ENCODE measurements at places on chromosomes 2 and 18.

GRCh38 chr2:120241684-120242083, 11.0 kb upstream of the RALB start:
- no peak for DNase-seq

GRCh38 chr2:183224948-183225347, 100.7 kb downstream of the NUP35 start:
- DNase-seq, result no peak

DNA sequence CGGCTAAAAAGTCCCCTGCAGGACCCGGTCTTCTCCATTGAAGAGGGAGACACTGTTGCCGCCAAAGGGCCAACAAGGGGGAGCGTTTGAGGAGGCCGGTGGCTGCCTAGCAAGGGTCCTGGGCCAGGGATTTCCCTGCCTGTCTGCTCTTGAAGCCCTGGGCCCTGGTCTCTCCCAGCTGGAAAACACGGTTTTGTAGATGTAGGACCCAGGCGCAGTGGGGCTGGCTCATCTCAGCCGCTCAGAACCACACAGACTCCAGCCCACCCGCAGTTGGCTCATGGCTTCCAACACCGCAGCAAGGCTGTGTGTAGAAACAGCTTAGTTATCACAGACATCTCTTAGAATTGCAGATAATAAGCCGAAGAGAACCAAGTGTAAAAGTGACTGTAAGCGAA, 57.1 kb upstream of the TWIST2 start:
- DNase-seq, result no peak

DNA sequence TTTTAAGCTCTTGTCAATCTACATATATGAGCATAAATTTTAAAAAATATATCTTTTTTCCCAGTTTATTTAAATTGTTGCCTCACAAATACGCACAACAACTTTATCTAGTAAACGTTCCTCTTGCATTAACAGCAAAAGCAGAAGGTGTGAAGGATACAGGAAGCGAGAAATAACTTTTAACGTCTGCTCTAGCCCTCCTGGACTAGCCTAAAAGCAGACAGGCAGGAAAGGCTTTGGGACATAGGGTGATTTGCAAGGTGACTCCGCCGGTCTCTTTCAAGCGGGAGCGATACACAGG, 434 bp upstream of the DUSP19 start:
- no peak for DNase-seq

DNA sequence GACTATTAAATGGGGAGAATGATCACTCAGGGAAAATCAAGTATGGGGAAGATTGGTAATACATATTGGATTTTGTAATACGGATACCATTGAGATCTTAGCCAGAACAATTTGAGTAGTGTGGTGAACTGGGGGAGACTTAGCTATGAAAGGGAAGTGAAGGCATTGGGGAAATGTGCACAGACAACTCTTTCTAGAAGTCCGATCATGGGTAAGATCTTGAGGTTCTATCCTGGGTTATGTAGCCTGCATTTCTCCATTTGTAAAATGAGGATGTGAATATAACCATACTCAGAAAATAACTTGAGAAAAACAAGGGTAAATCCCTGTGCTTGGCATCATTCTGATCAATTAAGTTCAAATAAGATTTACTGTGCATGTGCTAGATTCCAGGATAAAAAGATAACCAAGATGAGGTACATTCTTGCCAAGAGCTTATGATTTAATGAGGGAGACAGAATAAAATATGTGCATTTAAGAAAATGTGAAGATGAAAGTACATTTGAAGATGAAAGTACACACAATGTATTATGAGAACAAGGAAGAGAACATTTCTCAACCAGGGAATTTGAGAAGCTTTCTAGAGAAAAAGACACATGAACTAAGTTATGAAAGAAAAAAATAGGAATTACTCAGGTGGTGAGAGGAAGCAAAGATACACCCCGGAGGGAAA, 49.5 kb downstream of the SLC40A1 start:
- DNase-seq, result no peak

DNA sequence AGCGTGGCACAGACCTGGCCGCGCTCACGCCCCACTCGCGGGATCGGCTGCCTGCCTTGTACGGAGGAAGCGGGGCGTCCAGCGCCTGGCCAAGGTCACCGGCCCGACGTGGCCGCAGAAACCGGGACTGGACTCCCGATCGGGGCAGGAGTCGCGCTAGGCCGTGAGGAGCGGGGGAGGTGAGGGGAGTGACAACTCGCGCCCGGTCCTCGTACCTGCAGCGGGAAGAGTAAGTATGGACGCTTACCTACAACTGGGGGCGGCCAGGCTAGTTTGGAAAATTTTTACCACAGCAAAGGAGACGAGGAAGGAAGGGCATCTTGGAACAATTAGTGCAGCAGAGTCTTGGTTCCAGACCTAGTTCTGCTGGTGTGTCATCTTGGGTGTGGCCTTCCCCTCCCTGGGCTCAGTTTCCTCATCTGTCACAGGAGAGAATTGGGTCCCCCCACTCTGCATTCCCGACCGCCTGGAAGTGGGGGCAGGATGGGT, 693 bp downstream of the UBE2F start:
- DNase-seq, result no peak

DNA sequence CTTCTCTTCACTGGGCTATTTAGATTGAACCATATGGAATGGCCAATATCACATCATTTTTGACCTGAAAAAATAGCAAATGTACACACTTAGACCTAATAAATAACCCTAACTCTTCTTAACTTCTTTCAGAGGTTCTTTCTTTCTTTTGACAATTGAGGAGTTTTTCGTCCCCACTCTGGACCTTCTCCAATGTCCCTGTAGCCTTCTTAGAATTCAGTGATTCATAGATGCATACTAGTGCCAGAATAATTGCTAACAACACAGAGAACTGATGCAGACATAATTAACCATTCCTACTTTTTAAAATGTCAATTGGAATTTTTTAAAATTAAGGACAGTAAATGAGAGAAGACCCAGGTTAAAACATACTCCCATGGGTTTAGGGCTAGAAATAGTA, 20.0 kb downstream of the DAPL1 start:
- DNase-seq, result no peak

DNA sequence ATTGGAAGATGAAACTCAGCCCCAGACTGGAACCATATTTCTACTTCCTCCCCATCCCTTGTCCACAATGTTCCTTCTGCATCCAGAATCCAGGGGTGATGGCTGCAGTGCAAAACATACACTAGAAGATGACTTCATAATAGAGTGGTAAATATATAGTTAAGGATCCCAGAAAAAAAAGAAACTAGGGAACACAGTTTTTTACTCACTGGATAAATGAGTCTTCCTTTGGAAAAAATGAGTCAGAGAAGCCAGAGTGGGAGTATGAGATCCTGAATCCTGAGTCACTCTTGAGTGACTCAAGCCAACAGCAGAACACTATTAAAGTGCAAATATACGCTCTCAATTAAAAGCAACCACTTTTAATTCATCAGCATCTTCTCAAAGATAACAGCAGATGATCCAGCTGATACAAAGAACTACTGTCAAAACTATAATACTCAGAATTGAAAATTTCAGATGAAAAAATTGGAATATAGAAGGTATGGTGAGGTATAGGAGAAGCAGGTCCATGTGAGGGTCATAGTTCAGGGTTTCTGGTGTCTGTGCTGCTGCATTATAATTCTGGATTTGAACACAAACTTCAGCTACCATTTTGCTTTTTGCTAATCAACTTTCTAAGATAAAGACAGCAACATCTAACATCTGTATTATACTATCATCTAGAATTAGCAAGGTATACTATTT, 987.2 kb upstream of the CDH2 start:
- DNase-seq, result no peak

- no peak for DNase-seq
These were observed 48.8 kb downstream of the STK39 start for GRCh38 chr2:168198476-168199207.

DNA sequence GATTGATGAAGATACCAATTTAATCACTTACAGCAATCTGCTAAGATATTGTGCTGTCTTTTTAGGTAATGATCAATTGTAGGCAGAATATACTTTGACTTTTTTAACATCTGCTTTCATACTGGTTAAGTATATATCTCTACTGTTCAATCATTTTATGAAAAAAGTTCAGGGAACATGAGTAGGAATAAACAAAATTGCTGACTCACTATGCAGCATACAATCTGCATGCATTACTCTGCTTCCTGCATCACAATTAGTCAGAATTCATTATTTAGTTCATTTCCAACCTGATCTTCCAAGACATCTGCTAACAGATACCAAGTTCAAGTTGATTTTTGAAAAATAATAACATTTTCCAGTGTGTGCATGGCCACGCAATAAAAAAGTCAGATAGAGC, 1430.4 kb upstream of the LRRTM1 start:
- DNase-seq, result no peak

DNA sequence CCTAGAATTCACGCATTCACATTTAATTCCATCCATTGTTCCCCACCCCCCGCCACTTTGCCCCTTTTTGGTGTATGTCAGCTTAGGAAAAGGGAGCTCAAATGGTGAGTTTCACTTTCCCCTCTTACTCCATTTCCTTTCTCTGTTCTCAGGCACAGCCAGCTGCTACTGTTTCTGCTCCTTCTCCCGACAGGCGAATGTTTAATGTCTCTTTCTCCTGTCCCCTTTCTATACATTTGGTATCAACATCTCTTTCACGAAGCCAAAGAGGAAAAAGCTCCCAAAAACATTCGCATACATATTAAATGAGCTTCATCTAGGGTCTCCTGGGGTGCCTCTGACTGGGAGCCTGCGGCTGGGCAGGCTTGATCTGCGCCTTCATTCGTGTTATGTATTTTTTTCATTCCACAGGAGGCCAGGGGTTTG, 124.2 kb upstream of the SATB2 start:
- no peak for DNase-seq

GRCh38 chr2:100043891-100044255, 98.5 kb downstream of the AFF3 start:
- DNase-seq, result no peak

GRCh38 chr2:239768907-239769553, 256.1 kb downstream of the NDUFA10 start:
- no peak for DNase-seq

DNA sequence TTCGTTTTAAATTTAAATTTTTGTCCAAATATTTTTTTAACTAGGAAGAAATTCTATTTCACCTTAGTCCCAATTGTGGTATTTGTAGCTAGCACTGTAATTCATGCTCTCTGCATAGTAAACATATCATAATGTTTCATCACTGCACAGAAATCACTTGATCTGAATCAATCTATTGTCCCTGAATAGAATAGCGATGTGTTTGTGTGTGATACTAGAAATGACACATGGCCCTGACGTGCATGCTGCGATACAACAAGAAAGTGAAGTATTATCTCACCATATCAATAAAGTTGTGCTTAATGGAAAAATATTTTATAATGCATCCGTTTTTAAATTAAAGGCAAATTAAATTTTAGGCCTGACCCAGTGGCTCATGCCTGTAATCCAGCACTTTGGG, 10.0 kb downstream of the TTL start:
- no peak for DNase-seq

- no peak for DNase-seq
These were observed 51.8 kb downstream of the LDLRAD4 start for GRCh38 chr18:13270279-13270855.

- no peak for DNase-seq
These were observed 37.6 kb downstream of the CDH7 start for GRCh38 chr18:65788373-65788772.

- no peak for DNase-seq
These were observed 44.1 kb upstream of the TTC39C start for GRCh38 chr18:23970161-23971096.

- DNase-seq, result no peak
These were observed at the start of gene ASIC4 for GRCh38 chr2:219514196-219514761. ASIC4 (plus strand) TSS chr2:219514482; CDS start chr2:219514725, 243 bp downstream.

DNA sequence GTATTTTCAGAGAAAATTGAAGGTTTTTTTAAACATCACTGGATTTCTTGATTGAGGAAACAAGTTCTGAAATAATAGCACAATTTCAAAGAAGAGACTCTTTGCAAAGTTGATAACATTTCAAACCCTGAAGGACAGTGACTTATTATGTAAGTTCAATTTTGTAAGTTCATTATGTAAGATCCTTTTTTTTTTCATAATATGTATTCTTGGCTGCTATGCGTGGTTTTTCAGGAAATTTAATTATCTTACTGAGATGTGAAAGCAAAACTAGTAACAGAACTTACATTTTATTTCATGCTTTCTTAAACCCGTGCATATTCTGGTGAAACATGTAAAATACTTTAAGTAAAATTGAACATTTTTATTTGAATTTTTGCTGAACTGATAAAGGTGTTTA, 65.4 kb downstream of the RIF1 start:
- no peak for DNase-seq

DNA sequence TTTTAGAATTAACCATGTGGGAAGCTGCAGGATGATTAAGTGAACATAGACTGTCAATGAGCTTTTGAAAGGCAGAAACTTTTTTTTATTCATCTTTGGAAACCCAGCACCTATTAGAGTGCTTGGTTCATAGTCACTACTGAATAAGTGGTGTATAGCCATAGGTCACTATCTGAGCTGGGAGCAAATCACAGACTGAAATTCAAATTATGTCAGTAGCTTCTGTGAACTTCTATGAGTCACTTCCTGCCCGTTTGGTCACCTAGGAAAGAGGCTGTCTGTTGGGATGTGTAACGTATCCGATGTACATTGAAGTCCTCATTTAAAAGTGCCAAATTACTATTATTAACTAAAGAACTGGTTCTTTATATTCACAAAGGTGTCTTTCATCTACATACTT, 20.5 kb upstream of the SLC40A1 start:
- DNase-seq, result no peak

DNA sequence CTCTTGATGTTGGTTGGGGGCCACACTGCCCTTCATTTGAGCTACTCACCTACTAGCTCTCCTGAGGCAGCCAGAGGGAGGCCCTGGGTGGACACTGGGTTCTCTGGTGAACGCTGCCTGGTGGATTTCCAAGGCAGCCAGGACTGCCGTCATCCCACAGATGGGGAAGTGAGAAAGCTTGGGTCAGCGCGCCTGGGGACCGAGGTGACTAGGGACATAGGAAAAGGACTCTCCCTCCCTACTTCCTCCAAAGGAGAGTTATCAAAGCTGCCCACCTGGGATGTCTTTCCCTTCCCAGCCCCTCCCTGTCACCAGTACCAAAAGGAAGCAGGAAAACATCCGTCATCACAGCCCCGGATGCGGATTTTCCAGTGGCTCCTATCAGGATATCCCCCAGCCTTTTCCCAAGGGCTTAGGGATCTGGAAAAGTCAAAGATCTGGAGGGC, 3.8 kb upstream of the SEMA4C start:
- no peak for DNase-seq

DNA sequence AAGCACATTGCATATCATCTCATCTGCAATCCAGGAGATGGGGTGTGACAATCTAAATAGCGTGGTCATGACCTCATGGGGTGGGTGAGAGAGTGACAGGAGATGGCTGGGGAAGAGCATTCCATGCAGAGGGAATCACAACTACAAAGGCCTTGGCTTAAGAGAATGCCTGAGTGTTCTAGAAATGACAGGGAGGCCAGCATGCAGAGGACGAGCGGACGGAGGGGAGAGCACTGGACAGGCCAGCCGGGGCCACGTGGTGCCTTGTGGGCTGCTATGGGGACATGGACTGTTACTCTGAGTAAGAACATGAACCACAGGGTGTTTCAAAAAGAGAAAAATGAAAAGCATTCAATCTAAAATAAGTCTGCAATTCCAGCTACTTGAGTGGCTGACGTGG, 117.9 kb upstream of the ODC1 start:
- DNase-seq, result no peak
